Lung (tissue), 17 donors: ENCODE measurements at places on chromosomes 13 and 19.

DNA sequence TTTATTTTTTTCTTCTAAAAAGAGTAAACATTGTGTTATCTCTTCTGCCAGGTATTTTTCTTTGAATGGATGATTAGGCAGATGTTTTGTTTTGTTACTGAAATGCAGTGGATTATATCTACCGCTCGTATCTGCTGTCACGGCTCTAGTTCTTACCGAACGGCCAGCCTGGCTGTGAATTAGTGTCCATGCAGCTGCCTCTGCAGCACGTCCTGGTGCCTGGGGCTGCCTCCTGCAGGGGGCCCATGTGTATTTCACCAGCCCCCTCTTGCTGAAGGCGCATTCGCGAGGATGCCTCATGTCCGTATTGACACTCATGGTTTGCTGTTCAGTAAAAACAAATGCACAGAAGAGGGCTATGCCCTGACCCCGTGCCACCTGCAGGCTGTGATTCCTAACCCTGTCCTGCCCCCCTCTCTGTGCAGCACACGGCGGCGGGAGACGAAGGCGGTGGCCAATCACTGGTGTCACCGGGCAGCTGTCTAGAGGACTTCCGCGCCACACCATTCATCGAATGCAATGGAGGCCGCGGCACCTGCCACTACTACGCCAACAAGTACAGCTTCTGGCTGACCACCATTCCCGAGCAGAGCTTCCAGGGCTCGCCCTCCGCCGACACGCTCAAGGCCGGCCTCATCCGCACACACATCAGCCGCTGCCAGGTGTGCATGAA, 49.9 kb downstream of the RAB20 start:
- no peak for DNase-seq

- no peak for DNase-seq
Observed at GRCh38 chr13:73419186-73419585, 360.4 kb downstream of the KLF5 start.

DNA sequence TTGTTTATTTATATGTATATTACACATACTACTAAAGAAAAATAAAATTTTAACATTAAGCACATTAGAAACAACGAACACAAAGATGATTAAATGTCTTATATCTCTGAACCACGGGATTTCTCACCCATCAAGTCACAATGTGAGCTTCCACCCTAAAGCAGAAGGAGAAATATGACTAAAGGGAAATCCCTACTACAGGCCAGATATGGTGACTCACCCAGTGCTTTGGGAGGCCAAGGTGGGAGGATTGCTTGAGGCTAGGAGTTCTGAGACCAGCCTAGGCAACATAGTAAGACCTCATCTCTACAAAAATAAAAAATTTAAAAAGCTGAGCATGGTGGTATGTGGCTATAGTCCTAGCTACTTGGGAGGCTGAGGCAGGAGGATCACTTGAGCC, 24.6 kb downstream of the DCT start:
- no peak for DNase-seq

DNA sequence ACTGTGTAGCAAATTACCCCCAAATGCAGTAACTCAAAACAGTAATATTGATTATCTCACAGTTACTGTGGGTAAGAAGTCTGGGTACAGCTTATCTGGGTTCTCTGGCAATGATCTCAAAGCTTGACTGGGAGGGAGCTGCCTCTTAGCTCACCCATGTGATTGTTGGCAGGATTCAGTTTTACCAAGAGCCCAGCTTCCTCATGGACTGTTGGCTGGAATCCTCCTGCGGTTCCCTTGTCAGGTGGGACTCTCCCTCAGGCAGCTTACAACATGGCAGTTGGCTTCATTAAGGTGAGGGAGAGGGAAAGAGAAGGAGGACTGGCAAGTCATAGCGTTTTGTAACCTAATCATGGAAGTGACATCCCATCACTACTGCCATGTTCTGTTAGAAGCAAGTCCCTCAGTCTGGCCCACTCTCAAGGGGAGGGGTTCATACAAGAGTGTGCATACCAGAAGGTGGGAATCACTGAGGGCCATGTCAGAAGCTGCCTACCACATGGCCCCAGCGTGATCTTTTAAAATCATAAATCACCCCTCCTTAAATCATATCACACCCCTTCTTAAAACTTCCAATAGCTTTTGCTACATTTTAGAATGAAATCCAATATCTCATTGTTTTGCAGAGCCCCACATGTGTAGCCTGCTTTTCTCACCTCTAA, 108.1 kb downstream of the OLFM4 start:
- DNase-seq: no peak

- DNase-seq: peak; percentile 69
Observed at GRCh38 chr19:35868172-35868822, at the start of gene APLP1. Gene APLP1 (plus strand): TSS chr19:35868574. CDS start chr19:35868637, 63 bp downstream.

- peak; percentile 51 for DNase-seq
Observed at GRCh38 chr13:108154421-108154858, 60.9 kb downstream of the LIG4 start.

- DNase-seq: no peak
Observed at GRCh38 chr13:91220872-91221271, 126.6 kb upstream of the MIR17HG start.

- no peak for DNase-seq
Observed at GRCh38 chr19:18232540-18233223, 6.4 kb upstream of the PDE4C start.

DNA sequence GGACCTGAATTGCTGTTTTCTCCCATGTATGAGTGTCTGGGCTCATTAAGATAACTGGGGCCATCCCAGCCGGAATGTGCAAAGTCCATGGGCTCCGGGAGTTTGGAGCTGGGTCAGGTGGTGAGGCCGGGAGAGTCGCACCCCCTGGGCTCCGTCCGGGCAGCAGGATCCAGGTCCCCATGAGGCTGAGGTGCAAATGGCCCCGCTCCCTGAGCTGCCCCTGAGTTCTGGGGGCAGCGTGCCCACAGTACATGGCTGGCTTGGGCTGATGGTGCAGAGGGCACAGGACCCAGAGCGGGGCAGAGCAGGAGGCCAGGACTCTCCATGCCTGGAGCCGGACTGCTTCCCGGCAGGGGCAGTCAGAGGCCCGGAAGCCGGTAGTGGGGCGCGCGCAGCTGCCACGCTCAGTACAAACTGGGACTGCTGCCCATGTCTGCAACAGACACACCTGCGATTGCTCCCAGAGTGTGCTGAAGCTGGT, 136.0 kb downstream of the KDM4B start:
- no peak for DNase-seq

DNA sequence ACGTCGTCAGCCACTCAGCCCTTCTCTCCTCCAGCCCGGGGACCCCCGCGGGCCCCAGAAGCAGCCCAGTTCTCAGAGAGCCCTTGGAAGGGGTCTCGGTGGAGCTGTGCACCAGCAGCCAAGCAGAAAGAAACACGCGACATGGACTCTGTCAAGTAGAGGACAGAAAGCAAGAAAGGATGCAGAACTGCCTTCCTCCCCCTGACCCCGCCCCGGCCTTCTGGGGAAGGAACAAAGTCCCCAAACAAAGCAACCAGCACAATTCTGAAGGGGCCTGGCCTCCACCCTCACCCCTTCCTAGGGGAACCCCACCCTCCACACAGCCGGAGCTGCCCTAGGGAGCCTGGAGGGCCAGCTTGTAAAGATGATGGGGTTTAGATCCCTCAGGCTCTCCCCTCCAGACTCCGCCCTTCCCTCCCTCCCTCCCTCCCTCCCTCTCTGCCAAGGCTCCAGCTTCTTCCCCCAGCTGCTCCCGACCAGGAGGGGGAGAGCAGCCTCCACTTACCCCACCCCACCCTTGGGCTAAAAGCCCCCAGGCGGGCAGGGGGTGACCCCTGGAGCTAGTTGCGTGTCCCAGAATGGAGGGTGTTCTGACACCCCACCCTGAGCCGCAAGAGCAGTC, 7.8 kb downstream of the LYL1 start:
- DNase-seq: no peak

DNA sequence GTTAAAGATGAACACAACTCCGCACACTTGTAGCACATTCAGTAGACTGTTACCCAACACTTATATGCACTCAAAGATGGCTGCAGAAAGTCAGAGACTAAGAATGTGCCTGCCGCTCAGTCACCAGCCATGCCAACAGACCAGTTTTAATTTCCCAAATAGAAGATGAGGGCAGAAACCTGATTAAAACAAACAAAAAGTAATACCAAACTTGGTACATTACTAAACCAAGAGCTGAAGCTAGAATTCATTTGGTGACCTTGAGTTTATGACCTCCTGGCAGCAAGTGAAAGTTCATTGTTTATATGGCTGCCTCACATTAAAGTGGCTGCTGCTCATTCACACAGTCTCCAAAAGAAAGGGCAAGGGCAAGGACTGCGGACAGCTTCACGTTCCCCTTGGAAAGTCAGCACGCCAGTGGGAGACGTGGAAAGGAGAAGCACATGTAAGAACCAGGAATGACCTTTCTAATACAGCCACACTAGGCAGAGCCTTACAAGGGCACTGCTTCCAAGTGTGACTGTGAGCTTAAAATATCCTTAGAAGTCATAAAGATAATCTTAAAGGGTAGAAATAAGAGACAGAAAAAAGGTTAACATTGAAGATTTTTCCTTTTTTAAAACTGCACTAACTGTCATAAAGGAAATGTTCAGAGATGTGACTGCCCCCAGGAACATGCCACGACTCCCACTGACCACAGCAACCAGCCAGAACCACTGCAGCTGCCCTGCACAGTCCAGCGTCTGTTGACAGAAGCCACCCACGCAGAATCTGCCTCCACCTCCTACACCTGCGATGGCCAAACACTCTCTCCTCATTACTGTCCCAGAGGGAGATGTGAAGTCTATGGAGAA, 73.5 kb downstream of the STK24 start:
- no peak for DNase-seq

DNA sequence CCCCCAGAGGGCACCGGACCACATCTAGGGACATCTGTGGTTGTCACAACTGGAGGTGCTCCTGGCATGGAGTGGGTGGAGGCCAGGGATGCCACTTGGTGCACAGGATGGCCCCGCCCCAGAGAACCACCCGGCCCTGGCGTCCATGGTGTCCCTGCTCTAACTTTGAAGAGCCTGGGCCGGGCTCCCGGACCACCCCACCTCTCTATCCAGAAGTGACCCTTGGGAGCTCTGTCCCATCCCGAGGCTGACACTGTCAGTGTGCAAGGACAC, 22.9 kb upstream of the MYDGF start:
- DNase-seq: no peak

DNA sequence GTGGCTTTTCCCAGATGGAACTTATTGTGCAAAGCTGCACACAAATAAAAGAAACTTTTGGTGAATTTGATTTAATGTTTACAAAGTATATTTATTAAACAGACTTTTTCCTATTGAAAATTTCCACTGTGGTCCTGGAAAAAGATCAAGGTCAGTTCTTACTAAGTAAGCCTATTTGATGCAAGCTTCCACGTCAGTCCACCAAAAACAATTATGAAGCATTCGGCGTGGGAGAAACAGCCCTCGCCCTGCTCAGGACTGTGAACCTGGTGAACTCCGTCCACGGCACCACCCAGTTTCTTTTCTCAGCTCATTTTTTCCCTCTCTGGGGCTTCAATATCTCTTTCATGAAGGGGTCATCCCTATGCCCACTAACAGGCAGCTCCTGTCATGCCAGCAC, 149.8 kb downstream of the EFNB2 start:
- no peak for DNase-seq

DNA sequence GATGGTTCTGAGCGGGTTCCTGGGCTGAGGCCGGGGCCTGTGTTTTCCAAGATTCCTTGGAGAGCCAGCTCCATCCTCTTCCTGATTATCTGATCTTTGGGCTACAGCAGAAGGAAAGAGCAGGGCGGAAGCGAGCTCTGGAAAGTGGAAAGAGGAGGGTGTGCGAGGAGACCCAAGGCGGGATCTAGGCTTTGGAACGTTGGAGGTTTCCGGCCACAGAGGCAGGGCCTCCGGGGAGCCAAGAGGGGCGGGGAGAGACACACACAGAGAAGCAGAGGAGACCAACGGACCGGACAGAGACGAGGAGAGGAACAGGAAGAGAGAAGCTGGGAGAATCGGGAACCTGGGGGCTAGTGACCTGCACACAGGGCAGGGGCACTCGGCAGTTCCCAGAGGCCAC, at the start of gene CLEC11A:
Gene CLEC11A (plus strand): TSS at position 296 of the 400 bp plus-strand sequence. CDS start 162 bp downstream, outside the sequence.
- DNase-seq: peak; percentile 92

GRCh38 chr13:43244481-43244880, 221.1 kb downstream of the DNAJC15 start:
- DNase-seq: no peak

- no peak for DNase-seq
Observed at GRCh38 chr13:84641491-84641890, 759.2 kb upstream of the SLITRK1 start.

GRCh38 chr13:48125794-48126228, 30.9 kb upstream of the MED4 start:
- DNase-seq: peak; percentile 66

DNA sequence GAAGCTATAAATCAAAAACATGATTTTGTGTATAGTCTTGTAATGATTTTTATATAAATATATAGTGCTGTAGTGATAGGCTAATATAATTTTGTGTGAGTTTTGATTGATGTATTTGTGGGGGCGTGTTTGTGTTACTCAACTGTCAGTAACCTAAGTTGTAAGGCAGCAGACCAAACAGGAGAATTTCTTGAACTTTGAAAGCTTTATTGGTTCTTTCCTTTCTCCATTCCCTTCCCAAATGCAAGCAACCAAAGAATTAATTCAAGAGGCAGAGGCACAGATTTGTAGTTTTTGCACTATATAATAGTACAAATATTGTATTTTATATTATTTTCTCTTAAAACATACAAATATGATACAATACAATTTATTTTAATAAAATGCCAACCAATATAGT, 109.6 kb downstream of the FLT1 start:
- DNase-seq: no peak

DNA sequence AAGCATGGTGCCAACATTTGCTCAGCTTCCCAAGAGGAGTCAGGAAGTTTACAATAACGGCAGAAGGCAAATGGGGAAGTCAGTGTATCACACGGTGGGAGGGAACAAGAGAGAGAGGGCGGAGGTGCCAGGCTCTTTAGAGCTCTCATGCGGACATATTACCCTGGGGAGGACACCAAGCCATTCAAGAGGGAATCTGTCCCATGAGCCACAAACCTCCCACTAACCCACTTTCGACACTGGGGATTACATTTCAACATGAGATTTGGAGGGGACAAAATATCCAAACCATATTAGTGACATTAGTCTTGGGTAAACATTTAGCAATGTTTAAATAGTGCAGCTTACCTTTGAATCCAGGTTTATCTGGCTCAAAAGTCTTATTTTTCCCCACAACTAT, 69.9 kb downstream of the SLAIN1 start:
- DNase-seq: peak; percentile 41

DNA sequence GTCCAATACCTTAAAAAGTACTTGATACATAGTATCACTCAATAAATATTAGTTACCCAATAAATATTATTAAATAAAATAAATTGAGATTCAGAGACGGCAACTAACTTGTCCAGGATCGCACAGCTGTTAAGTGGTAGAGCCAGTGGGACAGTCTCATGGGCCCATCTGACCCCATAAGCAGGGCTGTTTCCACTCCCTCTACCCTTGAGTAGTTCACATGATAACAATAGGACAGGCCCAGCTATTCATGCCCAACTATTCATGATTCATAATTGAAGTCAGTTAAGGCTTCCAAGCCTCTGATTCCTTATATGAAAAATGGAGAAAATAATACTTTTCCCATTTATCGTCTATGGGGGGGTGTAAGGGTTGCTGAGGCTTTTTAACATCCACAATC, 78.2 kb downstream of the C13orf42 start:
- DNase-seq: no peak

- DNase-seq: no peak
Observed at GRCh38 chr19:1859331-1859781, 4.0 kb downstream of the KLF16 start.
